ENCODE measurements at places on chromosomes 7 and 10.

DNA sequence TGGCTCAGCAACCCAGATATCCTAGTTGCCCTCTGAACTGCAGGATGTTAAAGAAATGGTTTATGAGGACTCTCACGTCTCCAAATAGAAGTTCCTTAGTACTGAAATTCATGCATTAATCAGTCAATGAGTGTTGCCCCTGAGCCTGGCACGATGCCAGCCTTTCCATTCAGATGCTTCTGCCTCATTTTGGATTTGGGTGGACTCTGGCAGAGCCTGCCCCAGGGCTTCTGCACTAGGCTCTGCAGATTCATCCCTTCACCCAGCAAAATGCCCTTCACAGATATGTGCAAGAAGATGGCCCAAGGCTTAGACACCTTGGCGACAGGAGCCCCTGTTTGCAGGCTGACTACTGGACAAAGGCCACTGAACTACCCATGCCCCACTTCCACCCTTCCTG lies 747.8 kb downstream of the GRID1 start:
- DNase-seq = no peak

GRCh38 chr7:45224832-45225231 lies 67.2 kb downstream of the RAMP3 start:
- peak; percentile 56 for DNase-seq

DNA sequence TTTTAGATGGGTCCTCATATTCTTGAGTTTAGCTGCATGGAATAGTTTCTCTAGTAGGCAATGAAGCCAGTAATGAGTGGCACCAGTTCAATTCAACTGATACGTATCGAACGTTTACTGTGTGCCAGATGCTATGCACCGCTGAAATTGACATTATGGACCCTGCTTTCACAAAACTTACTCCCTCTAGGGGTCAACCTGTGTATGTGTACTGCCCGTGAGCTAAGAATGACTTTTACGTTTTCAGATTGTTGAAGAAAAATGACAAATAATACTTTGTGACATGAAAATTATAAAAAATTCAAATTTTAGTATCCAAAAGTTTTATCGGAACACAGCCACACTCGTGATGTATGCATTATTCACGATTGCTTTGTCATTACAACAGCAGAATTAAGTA lies 95.5 kb downstream of the ZMYND11 start:
- DNase-seq = no peak

DNA sequence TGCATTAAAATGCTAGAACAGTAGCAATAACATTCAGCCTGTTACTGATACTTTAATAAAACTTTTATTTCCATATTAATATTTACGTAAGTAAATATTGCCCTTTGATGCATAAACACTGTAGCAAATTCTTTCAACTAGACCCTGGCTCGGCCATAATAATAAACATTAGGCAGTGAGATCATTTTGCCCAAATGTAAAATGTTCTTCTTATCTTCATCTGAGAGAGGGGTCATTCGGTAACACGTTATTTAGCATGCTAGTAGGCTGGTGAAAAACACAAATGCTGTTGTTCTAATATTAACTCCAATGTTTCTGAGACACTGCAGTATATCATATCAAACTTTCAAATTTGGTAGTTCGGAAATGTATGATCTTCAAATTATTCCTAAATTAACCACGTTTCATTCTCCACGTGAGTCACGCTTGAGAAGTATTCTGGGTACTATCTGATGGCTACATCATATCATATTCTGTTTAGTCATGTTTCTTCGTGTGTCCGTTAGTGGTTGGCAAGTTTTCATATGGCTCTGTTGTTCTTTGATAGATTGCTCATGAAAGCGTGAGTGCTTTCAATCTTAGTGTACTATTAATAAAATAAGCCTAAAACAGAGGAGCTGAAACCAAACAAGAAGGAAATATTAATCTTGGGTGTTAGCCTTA lies 145.8 kb downstream of the NSUN6 start:
- no peak for DNase-seq

DNA sequence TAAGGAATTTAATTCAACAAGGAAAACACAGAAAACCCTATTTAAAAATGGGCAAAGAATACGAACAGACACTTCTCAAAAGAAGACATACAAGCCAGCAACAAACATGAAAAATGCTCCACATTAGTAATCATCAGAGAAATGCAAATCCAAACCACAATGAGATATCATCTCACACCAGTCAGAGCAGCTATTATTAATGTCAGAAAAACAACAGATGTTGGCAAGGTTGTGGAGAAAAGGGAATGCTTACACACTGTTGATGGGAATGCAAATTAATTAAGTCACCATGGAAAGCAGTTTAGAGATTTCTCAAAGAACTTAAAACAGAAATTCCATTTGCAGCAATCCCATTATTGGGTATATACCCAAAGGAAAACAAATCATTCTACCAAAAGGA lies 55.2 kb downstream of the GCC1 start:
- DNase-seq = no peak

DNA sequence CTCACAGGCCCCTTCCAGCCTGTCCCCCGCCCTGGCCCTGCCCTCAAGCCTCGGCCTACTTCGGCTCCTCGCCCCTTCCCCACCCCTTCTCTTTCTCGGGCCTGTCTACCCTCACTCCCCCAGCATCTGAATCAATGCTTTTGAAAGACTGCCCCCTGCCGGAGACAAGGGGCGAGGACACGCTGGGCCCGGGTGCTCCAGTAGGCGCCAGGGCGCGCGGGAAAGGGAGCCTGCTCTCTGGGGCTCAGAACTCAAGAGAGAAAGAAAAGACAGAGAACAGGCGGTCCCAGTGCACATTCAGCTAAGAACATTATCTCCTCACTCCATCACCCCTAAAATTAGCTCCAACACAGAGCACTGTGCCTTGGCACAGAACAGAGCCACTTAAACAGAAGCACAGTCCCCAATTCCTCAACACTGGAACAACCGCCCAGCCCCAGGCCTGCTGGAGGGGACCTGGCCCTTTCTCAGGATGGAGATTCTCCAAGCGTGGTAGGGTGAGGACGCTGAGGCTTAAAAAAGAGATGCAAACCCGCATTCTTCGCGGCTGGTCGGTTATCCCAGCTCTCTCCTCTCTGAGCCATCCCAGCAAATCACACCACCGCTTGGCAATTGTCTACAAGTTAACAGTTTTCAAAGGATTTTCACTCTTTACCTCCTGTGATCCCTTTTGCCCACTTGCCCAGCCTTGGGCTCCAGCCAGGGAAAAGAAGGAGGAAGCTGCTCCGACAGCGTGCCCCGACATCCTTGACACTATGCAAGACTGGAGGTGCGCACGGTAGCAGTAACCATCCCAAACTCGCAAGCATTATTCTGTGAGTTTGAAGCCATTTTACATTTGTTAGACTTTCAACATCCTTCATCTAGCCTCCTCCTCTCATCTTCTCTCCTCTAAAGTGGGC lies 2.1 kb downstream of the GIGYF1 start:
- peak; percentile 91 for DNase-seq

- DNase-seq = no peak
Measured at GRCh38 chr10:119219871-119220270, 12.5 kb downstream of the GRK5 start.

DNA sequence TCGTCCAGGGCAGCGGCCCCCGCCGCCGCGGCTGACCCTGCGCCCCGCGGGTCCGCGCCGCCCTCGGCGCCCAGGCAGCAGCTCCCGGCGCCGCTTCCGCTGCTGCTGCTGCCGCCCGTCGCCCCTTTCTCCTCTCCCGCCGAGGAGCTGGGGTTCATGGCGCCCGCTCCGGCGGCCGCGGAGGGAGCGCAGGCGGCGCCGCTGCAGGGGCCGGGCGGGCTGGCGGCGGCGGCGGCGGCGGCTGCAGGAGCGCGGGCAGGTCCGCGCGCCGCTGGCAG lies 286 bp downstream of the DGKI start:
- DNase-seq = no peak

GRCh38 chr7:98351136-98351535 lies 49.8 kb downstream of the BAIAP2L1 start:
- DNase-seq = no peak

- no peak for DNase-seq
Measured at GRCh38 chr7:146781352-146782116, 664.9 kb downstream of the CNTNAP2 start.

GRCh38 chr10:75101416-75102251 lies 9.8 kb upstream of the SAMD8 start:
- no peak for DNase-seq

- DNase-seq = peak; percentile 33
Measured at GRCh38 chr10:82377608-82378007, 502.6 kb downstream of the NRG3 start.

DNA sequence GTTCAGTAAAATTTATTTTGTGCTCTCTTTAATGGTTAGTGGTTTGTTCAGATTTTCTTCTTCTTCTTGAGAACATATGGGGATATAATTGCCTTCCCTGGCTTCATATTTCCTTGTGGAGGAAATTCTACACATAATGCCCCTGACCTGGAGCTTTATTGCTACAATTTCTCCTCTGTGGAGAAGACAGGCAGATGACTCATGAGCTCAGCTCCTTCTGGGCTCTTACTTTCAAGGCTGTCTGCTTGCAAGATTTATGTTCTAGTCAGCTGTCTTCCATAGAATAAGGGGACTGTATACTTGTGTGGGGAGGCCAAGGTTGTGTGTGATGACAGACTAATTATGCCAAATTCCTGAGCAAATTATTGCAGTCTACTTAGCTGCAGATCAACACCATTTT lies 1.6 kb downstream of the LRRD1 start:
- no peak for DNase-seq

GRCh38 chr7:50834031-50834535 lies 51.4 kb upstream of the GRB10 start:
- DNase-seq = no peak

DNA sequence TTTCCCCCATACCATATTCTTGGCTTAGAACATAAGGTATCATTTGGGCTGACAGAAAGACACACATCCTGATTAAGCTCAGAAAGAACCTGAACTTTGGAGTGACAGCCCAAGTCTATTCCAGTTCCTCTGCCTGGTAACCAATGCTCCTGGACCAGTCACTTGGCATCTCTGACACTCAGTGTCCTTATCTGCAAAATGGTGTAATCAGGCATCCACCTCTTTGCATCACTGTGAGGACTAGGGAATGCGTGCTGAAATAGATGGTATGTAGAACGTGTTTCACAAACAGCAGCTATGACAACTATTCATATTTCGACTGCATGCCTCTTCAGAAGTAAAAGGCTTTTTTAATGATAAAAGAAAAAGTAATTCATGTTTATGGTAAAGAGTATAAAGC lies 26.2 kb upstream of the PIK3AP1 start:
- no peak for DNase-seq

GRCh38 chr7:130065500-130066152 lies 4.7 kb upstream of the KLHDC10 start:
- DNase-seq = no peak

- DNase-seq = peak; percentile 86
Measured at GRCh38 chr10:23343591-23344240, 881 bp downstream of the C10orf67 start.

- DNase-seq = peak; percentile 56
Measured at GRCh38 chr7:26398756-26399509, 107.3 kb downstream of the SNX10 start.

Data from WTC11 (cell line).